Kidney glomerular epithelial cell (primary cell): ENCODE measurements at places on chromosomes 5 and 9.

- DNase-seq: no peak
Observed at GRCh38 chr5:84634256-84634655, 249.6 kb upstream of the EDIL3 start.

- DNase-seq: no peak
Observed at GRCh38 chr5:74162524-74162923, 478.0 kb downstream of the ENC1 start.

GRCh38 chr9:126365780-126366179, 39.2 kb downstream of the MVB12B start:
- DNase-seq: no peak

- DNase-seq: no peak
Observed at GRCh38 chr9:129137292-129138143, 26.3 kb downstream of the PTPA start.

GRCh38 chr9:90869361-90869760, 67.7 kb downstream of the SYK start:
- no peak for DNase-seq

DNA sequence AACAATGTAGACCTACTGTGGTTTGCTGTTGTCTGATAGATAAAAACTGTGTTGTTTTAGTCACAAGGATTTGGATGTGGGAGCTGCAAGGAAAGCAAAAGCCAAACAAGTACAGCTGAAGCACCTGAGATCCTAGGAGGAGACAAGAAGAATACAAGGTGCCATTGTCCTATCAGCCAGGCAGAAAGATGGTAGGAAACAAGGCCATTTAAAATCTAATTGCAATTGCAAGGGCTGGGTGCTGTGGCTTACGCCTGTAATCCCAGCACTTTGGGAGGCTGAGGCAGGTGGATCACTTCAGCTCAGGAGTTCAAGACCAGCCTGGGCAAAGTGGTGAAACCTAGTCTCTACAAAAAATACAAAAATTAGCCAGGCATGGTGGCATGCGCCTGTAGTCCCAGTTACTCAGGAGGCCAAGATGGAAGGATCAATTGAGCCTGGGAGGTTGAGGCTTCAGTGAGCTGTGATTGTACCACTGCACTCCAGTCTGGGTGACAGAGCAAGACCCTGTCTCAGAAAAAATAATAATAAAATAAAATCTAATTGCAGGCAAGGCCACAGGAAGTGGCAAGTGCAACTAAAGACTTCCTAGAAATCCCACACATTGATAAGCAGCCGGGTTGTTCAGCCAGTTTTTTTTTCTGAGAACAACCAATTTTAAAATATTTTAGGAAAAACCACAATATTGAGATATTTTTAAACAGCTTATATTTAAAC, 22.6 kb downstream of the DOCK8 start:
- DNase-seq: no peak

DNA sequence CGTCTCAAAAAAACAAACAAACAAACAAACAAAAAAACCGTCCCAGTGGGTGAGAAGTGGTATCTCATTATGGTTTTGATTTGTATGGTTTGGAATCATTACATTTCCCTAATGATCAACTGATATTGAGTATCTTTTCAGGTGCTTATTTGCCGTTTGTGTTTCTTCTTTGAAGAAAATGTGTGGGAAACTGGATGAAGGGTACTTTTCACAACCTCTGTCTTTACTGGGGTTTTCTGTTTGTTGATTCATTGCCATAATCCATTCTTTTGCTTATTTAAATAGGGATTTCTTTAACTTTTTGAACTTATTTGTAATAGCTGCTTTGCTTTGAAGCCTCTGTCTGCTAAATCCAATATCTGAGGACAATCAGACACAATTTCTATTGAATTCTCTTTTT, 9.2 kb upstream of the BICD2 start:
- DNase-seq: no peak

DNA sequence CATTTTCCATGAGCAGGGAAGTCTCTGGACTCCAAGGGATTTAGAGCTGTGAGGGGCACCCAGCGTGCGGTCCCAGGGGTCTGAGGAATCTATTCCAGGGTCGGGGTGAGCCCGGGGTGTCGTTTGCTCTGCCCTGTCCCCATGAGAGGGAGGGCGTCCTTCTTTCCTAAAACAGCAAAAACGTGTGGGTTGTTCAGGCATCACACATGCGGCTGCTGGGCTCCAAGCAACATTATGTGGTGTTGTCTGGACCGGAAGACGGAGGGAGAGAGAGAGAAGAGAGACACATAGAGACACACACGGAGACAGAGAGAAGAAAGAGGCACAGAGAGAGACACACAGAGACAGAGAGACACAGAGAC, 42.7 kb upstream of the COL5A1 start:
- no peak for DNase-seq

GRCh38 chr9:121943463-121943862, 149.6 kb downstream of the TTLL11 start:
- no peak for DNase-seq

- DNase-seq: no peak
Observed at GRCh38 chr9:76827296-76828080, 63.2 kb downstream of the PCA3 start.

- DNase-seq: no peak
Observed at GRCh38 chr5:127804886-127805426, 101.8 kb downstream of the CCDC192 start.

GRCh38 chr9:121285835-121286687, 18.1 kb downstream of the GSN start:
- peak; percentile 42 for DNase-seq

GRCh38 chr5:30608501-30608900, 585.0 kb upstream of the CDH6 start:
- no peak for DNase-seq

DNA sequence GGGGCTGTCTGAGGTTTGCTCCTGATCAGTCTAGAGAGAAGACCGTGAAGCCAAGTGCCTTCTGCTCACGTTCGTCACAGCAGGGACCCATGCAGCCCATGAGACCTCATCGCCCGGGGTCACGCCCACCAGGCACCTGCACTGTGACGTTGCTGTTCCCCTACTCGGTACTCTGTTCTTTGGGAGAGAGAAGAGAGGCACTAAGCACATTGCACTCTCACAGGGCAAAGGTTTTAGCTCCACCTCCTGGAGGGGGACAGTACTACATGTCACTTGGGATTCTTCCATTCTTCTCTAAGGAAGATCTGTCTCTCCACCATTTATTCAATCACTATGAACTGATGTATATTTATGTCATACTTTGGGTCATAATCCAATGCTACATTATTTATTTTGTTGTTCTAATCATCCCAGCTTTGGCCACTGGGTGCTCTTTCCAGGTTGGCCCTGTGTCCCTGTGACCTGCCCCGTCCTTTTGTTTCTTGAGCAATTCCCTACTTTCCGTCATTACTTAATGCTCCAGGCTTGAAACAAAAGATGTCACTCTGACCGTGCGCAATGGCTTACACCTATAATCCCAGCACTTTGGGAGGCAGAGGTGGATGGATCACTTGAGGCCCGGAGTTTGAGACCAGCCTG, 31.4 kb upstream of the BRD3 start:
- DNase-seq: peak; percentile 4

DNA sequence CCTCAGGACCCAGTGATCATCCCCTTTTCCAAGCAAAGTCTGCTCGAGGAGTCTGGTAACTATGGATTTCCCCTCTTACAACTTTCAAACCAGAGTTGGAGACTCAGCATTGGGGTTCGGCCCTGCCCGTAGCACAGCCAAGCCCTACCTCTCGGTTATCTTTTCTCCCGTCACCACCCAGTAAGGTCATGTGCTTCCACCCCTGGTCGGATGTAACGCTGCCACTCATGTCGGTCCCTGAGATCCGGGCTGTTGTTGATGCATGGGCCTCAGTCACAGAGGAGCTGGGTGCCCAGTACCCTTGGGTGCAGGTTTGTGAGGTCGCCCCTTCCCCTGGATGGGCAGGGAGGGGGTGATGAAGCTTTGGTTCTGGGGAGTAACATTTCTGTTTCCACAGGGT, 1.2 kb downstream of the GALT start:
- DNase-seq: no peak

- DNase-seq: no peak
Observed at GRCh38 chr5:68112658-68113057, 102.9 kb upstream of the PIK3R1 start.

DNA sequence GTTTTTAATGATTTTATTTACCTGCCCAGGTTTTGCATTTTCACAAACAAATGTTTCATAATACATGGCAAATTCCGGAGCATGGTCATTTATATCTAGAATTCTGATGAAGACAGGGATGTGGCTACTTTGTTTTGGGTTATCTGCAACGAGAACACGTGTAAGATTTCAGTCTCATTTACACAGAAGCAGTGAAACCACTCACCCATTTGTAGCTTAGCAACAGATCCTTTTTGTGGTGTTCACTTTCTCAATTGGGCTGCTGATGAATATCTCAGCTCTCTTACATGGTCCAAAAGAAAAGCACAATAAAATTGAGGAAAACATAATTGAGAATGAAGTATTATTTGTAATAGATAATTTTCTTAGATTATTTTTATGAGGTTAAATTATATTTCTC, 148.6 kb downstream of the CDH9 start:
- DNase-seq: no peak

GRCh38 chr9:110977259-110977709, 61.0 kb downstream of the LPAR1 start:
- DNase-seq: no peak

- DNase-seq: no peak
Observed at GRCh38 chr5:6734781-6735180, 21.5 kb downstream of the TENT4A start.

GRCh38 chr9:6931913-6932312, 174.1 kb downstream of the KDM4C start:
- DNase-seq: peak; percentile 87

DNA sequence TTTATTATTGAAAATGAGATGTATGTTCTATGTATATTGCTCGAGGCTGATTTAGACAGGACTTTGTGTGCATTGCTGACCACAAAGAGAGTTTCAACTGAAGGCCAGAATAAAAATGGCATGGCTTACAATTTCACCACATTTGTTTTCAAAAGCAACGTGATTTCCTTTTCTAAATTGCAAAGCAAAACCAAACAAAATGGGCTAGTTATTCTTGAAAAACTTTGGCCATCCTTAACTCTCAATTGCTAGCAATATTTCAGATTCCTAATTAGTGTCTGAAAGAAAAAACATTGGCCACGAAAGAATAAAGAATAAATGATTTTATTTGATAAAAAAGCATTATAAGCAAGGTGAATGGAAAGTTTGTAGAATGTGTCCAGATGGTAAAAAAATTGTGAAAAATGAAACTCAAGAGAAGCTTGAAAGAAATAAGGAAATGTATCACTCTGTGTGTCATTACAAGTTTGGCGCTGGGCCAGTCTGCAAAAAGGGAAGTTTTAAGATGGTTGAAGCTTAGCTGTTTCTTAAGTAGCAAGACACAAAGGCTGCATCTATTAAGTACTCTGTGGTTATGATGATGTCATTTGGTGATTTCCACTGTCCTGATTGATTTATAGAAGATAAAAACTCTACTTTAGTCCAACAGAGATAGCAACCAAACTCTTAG, 89.2 kb upstream of the PRLR start:
- peak; percentile 72 for DNase-seq

- no peak for DNase-seq
Observed at GRCh38 chr5:1035421-1036405, 27.1 kb downstream of the NKD2 start.

- peak; percentile 20 for DNase-seq
Observed at GRCh38 chr9:16532681-16533450, 337.6 kb downstream of the BNC2 start.

DNA sequence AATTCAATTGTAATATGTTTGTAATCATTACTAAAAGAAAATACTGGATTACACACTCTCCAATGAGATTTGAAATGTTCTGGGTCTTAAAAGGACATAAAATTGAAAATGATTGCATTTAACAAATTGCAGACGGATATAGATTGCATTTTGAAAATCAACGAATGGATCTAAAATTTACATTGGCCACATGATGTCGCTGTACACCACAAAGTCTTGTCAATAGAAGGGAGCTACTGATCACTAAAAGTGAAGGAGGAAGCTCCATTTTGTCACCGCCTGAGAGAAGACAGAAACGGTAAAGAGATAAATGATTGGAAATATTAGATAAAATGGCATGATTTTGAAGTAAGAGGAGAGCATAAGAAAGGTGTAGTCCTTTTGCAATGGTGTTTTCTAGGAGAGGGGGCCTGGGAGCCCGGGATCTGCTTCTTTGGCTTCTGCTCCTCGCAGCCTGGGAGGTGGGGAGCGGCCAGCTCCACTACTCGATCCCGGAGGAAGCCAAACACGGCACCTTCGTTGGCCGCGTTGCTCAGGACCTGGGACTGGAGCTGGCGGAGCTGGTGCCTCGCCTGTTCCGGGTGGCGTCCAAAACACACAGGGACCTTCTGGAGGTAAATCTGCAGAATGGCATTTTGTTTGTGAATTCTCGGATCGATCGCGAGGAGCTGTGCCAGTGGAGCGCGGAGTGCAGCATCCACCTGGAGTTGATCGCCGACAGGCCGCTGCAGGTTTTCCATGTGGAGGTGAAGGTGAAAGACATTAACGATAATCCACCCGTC, at the start of gene PCDHA1:
Gene PCDHA1, plus strand, starts transcription at position 236 of the 782 bp plus-strand sequence.
- DNase-seq: no peak

DNA sequence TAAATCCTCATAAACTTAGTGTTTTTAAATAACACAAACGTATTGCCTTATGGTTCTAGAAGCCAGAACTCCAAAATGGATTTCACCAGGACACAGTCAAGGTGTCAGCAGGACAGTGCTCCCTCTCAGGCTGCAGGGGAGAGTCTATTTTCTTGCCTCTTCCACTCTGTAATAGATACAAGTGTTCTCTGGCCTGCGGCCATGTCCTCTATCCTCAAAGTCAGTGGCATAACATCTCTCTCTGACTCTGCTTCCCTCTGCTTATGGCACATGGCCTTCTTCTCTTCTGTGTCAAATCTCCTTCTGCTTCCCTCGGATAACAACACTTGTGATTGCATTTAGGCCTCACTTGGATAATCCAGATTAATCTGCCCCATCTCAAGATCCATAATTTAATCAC, 129.4 kb upstream of the OR13F1 start:
- DNase-seq: no peak

- DNase-seq: no peak
Observed at GRCh38 chr9:15430920-15431844, 8.5 kb downstream of the SNAPC3 start.

DNA sequence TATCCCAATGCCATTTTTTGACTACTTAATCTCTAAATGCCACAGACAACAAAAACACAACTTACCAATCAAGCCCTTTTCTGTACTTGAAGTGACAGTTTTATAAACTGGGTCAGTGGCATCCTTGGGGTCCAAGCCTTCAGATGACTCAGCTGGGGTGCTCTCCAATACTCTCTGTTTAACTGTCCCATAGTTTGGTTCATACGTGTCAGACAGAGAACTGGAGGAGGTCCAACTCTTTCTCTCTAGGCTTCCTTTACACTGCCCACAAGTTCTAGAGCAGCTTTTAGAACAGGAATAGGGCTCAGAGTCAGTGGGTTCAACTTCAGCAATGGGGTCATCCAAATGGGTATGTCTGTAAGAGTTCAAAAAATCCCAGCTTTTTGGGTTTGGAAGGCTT, 166.9 kb downstream of the CDC42SE2 start:
- DNase-seq: no peak
